ENCODE measurements at places on chromosomes 3 and 15. TPM values are rescaled to one million over a fixed set of nuclear protein-coding genes. Genes with fewer than 3 reads are reported as not detected.
A peak's percentile ranks its signal among the peaks of the same experiment; 100 is the strongest.

DNA sequence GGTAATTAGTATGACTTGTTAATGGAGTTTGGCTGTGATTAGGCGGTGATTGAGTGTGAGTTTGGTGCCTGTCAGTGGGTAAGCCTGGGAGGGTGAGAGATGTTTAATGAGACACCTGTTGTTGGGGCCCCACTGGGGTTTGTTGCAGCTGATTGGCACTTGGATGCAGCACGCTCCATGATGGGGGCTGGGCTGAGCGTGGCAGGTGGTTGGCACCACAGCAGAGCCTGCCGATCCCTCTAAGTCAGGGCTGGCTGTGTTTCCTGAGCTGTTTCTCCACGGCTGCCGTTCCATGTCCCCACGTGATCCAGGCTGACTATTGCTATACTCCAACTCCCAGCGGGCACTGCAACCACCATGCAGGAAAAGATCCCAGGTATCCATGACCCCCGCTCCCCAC is 93.5 kb upstream of the ARRDC4 start:
- no peak for DNase-seq

- peak; percentile 72 for DNase-seq
Observed at GRCh38 chr3:186209810-186210752, 101.2 kb upstream of the ETV5 start.

GRCh38 chr3:77298417-77298816 is 258.5 kb downstream of the ROBO2 start:
- DNase-seq = no peak

DNA sequence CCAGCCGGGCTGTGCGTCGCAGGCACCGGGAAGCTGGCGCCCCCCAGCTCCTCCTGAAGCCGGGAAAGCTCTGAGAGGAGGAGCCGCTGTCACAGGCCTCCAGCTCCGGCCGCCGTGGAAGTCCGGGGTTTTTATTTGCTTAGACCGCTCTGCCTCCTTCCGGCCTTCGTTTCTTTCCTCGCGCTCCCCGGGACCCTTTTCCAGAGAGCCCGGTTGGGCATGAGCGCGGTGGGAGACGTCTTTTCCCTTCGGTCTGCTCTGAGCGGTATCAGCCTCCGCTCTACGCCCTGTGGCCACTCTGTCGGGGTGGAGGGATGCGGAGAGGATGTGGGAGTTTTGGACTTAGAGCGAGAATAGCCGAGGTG is 559 bp downstream of the SENP5 start:
- DNase-seq = no peak

DNA sequence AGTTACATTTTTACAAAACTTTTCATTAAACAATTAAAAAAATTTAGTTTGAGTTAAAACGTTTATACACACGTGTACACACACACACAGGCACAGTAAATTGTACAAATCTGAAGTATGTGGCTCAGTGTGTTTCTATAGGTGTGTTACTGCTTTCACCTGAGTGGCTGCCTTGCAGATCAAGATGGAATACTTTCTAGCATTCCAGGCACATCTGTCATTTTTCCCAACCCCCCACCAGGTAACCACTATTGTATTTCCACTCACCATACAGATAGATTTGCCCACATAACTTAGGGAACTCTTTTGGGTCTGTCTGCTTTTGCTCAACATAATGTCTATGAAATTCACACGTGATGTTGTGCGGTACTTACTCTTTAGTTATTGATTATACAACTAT is 141.1 kb downstream of the PTPRG start:
- no peak for DNase-seq

- DNase-seq = no peak
Observed at GRCh38 chr3:28940994-28941393, 339.9 kb upstream of the RBMS3 start.

Gene WDR76
- polyA plus RNA-seq = 0.73 TPM

DNA sequence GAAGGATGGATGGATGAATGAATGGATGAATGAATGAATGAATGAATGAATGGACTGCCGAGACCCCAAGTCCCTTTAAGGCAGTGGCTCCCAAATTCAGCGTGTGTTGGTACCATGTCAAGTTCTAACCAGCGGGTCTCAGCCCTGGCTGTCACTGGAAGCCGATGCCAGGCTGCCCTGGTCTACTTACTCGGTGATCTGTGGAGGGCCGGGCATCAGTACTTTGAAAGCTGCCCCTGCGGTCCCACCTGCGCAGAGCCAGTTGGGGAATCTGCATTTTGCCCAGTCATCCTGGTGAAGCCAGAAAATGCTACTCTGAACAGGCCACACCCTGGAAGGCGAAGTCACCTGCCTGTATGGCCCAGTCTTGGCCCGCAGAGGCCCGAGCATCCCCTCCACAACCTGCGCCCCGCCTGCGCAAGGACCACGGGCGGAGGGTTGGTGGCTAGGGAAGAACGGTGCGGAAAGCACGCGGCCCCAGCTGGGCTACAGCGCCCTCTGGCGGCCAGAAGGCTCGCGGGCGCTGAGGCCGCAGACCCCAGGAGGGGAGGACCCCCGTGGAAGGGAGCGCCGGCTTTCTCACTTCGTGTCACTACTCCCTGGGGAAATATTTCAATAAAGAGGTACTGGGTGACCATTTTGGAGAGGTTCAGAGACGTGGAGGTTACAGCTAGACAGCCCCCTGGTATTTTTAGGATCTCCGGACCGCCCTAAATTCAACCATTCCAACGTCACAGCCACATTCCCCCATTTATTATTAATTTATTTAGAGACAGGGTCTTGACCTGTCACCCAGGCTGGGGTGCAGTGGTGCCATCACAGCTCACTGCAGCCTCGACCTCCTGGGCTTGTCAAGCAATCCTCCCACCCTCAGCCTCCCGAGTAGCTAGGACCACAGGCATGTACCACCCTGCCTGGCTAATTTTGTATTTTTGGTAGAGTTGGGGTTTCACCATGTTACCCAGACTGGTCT is 34.9 kb downstream of the PRKCD start:
- peak; percentile 80 for DNase-seq

GRCh38 chr15:60917461-60918145 is 311.5 kb downstream of the RORA start:
- no peak for DNase-seq

Gene PLA2G4D
- not detected for polyA plus RNA-seq

GRCh38 chr3:126353694-126354321 is 3.4 kb downstream of the KLF15 start:
- no peak for DNase-seq

DNA sequence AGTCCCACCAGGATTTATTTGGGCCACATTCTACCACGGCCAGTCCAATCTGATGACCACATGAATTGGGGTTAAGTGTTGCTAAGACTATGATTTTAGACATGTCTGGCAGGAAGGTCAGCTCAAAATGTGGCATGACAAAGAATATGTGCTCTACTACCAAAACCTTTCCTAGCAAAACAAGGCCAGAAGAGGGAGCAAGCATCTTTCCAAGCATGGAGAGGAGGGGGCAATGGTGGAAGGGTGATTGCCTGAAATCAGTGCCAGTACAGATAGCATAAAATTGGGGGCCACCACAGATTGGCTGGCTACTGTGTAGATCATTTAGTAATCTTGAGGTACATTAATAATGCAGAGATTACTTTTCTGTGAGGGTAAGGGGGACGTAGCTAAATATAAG is 43.2 kb downstream of the TMEM39A start:
- no peak for DNase-seq

Gene MUC13
- 6.4 TPM for polyA plus RNA-seq

GRCh38 chr15:69523010-69524001 is 70.7 kb downstream of the RPLP1 start:
- peak; percentile 93 for DNase-seq

Measured in kidney (tissue), 22 donors.